ENCODE measurements at places on chromosomes 7 and 10.

GRCh38 chr7:83633516-83633915 lies 15.4 kb downstream of the SEMA3E start:
- DNase-seq = no peak

DNA sequence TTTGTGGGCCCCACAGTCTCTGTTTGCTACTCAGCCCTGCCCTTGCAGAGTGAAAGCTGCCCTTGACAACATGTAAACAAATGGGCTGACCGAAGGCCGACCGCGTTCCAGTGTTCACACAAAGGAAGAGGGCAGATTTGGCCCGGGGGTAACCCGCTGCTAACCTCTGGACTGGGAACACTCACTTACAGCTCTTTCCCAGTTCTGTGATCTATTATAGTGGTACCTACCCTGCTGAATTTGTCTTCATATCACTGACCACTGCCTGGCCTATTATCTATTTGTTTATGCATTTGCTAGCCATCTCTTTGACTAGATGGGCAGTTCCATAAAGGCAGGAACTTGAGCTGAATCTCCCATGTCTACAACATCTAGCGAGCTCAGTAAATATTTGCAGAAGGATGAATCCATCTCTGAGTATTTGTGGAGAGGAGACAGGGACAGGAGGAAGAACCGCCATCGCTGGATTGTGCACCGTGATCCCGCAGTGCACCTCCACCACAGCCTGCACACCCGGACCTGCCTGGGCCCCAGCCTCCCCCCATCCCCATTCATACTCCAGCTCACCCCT lies 15.2 kb downstream of the SLC29A3 start:
- no peak for DNase-seq

DNA sequence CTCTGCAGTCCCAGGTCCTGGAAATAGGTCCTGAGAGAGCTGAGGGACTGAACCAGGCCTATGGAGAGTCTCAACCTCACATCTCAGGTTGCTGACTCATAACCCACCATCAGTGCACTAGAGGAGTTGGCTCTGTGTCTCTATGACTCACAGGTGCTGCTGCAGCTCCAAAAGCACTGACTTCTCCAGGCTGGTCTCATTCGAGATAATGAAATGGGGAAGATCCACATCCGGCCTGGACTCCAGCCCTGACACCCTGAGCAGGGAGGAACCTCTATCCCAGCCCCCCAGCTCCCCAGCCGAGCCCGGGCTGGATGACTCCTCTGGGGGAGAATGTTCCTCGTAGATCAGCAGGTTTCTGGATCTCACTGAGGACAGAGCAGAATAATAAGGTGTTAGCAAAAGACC lies 35.5 kb upstream of the DGKI start:
- no peak for DNase-seq

GRCh38 chr7:15439853-15440252 lies 122.0 kb downstream of the AGMO start:
- DNase-seq = no peak

DNA sequence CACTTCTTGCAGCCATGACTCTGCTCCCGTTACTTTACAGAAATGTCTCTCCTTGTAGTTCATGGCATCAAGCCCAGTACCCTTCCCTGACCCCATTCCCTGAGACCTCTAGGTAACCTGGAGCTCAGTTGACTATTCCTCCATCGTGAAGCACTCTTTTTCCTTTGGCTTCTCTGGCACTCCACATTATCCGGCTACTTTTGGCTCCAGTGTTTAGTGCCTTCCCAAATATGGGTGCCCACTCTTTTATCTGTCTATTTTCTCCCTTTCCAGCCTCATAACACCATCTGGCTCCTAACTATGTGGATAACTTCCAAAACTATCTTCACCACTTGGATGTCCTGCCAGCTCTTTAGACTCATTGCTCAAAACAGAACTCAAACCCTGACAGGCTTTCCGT lies 744.7 kb upstream of the GALNT17 start:
- no peak for DNase-seq

Measured in T-helper 22 cell (primary cell).